A549 treated with RU486 at 1 μM for 4 hours (cell line): ENCODE measurements at places on chromosomes 12 and 14. TPM values are rescaled to one million over a fixed set of nuclear protein-coding genes. Genes with fewer than 3 reads are reported as not detected.

Gene SYT10
- not detected in 5 replicates for total RNA-seq

Gene CATSPERB
- not detected in 5 replicates for total RNA-seq

Gene NEDD8
- 444 to 520 TPM (median 484 TPM) in 5 replicates for total RNA-seq

Gene NANOG
- not detected in 5 replicates for total RNA-seq

Gene PMCH
- total RNA-seq: not detected in 5 replicates

Gene CCDC92
- 17.2 to 25.6 TPM (median 22.9 TPM) in 5 replicates for total RNA-seq

Gene FCF1
- total RNA-seq: 38.6 to 73.8 TPM (median 50.3 TPM) in 5 replicates

Gene GYS2
- total RNA-seq: not detected in 5 replicates

Gene CNIH1
- 197 to 358 TPM (median 249 TPM) in 5 replicates for total RNA-seq

Gene MANSC1
- total RNA-seq: 3.2 to 4.6 TPM (median 3.7 TPM) in 5 replicates

Gene CIROP
- total RNA-seq: not detected in 5 replicates

Gene KRT79
- total RNA-seq: 0.21 TPM in 2 of 5 replicates, not detected in the others

Gene KCNA1
- not detected in 5 replicates for total RNA-seq

Gene RD3L
- not detected in 5 replicates for total RNA-seq

Gene PTGDR
- not detected in 5 replicates for total RNA-seq
